ENCODE measurements at places on chromosomes 12 and 14.

DNA sequence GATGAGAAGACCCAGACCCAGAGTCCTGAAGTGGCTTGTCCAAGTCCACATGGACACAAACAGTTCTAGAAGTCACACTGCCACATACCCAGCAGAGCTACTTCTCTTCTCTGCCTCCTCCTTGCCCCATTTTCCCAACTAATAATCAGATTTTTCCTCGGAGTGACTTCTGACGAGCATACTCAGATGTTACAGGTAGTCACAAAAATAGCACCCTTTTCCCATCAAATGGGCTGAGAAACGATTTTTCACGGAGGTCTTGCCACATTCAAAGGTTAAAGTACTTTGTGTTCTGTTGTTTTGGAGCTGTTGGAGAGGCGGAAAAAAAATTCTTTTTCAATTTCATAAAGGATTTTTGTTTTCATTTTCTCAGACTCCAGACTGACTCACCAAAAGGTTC lies 232.9 kb downstream of the ZFP36L1 start:
- DNase-seq = no peak

GRCh38 chr12:101592921-101593320 lies 1.9 kb upstream of the MYBPC1 start:
- DNase-seq = no peak

- DNase-seq = no peak
Measured at GRCh38 chr12:49548822-49549648, 10.2 kb downstream of the KCNH3 start.

GRCh38 chr12:7374423-7375144 lies 69.4 kb downstream of the CD163L1 start:
- DNase-seq = no peak

DNA sequence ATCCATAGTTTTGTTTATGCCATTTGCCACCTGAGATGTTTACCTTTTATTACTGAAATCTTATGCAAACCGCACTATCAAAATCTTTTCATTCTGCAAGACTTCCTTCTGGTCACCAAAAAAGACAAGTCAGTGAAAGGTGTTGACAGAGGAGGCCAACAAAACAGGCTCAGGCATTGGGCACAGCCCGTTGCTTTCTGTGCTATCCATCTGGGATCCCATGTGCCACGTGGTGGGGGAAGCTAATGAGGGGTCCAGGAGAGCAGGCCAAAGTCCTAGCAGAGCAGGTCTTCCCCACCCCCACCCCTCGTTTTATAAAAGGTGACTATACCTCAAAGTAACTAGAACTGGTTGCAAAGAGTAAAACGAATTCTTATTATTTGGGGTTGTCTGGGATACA lies 1.2 kb downstream of the ALDH1L2 start:
- no peak for DNase-seq
